ENCODE measurements at places on chromosomes 4 and X.

DNA sequence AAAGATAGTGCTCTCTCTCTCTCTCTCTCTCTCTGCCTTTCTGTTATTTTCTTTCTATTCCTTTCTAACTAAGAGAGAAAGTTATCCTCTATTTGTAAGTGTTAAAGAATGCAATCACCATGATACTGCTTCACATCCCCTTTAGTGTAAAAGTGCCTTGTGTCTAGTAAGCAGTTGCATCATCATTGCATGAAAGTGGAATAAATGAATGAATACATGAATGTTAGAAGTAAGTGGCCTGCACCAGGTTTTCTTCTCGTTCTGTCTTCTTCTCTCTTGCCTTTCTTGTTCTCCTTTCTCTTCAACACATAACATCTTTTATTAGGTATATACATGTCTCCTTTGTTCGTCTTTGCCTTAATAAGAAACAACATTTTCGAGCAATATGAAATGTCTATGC lies 35.2 kb downstream of the TRIM2 start:
- no peak for DNase-seq

DNA sequence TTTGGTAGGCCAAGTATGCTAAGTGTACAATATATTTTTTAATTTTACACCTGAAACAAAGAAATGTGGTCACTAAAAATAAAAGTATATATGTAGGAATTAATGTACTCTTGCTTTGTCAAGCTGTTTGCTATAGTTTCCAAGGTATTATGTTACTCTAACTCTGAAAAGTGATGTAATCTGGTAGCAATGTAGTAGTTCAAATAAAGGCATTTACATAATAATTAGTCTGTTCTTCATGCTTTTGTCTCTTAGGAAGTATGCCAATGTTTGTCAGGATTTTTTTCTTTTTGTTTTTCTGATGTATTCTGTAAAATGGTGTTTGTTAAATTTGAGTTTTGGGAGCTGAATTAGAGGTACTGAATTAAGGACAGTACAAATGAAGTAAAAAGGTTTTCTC lies 89.5 kb downstream of the PLS3 start:
- DNase-seq: no peak

GRCh38 chrX:10615931-10616774 lies 4.2 kb downstream of the MID1 start:
- DNase-seq: peak; percentile 74

DNA sequence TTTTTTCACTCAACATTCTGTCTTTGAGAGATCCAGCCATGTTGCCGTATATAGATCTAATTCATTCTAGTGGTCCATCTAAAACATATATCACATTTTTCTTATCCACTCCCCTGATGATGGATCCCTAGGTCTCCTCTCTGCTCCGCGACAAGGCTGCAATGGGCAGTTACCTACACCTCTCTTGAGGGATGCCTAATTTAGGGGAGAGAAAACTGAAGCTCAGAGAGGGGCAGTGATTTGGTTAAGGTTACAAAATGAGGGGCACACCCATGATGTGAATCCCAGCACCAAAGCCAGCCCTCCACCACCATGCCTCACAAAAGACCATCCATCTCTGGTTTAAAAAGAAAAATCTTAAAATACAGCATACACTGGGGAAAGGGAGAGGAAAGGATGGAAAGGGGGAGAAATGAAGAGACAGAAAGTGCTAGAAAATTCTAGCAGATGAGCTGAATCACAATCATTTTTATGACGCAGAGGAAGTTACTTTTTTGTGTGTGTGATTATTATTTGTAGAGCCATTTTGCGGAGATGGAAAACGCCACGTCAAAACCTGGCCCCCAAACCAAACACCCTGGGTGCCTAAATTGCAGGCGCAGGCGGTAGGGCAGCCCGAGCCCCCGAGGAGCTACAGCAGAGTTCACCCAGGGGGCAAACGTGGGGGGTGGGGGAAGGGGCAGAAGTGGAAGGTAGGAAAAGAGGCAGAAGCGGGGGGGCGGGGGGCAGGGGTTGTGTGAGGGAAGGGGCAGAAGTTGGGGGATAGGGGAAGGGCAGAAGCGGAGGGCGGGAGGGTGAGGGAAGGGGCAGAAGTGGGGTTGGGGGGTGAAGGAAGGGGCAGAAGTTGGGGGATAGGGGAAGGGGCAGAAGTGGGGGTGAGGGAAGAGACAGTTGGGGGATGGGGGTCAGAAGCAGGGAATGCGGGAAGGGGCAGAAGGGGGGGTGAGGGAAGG lies 1.3 kb upstream of the TSPYL2 start:
- no peak for DNase-seq

DNA sequence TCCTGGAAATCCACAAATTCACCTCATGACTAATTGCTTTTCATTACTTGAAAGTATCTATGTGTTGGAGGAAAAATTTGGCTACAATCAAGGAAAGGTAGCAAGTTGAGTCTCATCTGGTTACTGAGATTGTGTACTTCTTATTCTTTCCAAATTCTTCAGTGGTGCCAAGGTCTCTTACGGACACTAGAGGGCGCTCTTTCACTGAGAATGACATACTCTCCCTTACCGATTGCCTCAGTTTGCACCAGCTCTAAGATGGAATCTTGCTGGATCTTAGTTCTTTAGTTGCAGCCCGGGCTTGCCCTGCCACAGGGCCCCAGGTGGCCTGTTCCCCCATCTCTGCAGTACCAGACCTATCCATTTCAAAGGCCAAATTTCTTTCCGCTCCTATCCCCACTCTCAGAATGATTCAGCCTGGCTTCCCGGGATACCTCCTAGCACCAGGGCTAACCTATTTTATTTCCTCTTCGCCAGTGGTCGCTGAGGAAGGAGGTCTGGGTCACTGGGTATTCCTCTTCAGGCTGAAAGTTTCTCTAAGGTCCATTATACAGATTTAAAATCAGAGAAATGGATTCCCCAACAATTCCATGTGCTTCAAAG lies 24.6 kb upstream of the GPR50 start:
- DNase-seq: peak; percentile 38

DNA sequence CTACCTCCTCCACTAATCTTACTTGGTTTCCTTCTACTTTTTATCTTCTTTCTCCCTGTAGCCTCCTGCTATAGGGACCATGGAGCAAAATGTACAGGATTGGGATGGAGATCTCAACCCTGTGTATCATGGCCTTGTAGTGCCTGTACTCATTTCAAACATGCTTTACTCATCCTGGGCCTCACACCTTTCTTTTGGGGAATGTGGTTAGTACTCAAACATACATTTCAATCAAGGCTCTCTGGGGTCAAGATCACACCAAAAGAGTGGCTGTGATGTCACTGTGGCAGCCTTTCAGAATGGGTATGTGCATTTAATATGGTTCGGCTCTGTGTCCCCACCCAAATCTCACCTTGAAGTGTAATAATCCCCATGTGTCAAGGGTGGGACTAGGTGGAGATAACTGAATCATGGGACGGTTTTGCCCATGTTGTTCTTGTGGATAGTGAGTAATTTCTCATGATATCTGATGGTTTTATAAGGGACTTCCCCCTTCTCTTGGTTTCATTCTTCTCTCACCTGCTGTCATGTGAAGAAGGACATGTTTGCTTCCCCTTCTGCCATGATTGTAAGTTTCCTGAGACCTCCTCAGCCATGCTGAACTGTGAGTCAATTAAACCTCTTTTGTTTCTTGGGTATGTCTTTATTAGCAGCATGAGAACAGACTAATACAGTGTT lies 205.1 kb downstream of the RASL11B start:
- no peak for DNase-seq

DNA sequence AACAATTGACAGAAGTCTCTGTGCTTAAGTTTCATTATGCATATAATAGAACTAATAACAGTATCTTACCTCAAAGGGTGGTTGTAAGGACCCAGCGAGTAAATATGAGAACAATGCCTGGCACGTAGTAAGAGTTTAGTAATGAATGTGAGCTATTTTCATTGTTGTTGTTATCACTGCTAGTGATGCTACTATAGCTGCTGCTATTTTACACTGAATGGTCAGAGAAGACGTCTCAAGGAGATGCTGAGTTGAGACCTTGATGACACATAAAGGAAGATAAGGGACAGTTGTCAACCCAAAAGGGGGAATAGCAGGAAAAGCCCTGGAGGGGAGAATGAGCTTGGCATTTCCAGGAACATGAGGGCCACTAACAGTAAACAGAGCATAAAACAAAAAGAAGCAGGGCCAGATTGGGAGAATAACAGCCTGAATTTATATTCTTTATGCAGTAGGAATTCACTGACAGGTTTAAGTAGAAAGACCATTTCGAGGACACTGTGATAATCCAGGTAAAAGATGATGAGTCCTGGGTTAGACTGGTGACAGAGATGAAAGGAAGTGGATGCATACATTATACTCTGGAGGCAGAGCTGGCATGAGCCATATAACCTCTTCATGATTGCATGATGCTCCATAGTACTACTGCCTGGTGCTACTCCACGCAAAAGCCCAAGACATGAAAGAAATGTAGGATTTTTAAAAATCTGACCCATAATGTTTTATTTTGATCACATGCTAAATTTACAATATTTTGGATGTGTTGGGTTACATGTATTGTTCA lies 23.1 kb downstream of the ATP8A1 start:
- DNase-seq: no peak

- peak; percentile 45 for DNase-seq
Observed at GRCh38 chr4:20418861-20419451, 167.3 kb downstream of the SLIT2 start.

- no peak for DNase-seq
Observed at GRCh38 chr4:32745351-32745750, 2025.2 kb downstream of the PCDH7 start.
